ENCODE measurements at places on chromosomes 2 and 18.

DNA sequence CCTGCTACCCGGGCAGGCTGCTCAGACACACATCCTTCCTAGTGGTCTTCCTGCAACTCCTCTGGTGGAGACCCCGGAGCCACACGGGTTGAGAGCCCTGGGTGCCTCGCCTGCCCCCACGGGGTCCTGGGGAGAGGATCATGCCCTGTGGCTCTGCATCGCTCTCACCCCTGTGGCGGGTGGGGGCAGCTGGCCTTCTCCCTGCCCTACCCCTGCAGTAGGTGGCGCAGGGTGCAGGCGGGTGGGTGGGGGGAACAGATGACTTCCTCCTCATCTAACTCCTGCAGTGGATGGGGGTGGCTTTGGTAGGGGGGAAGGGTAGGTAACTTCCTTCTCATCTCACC lies 38.5 kb downstream of the TSHZ1 start:
- no peak for DNase-seq

GRCh38 chr2:10487081-10487740 lies 39.1 kb upstream of the ODC1 start:
- no peak for DNase-seq

- no peak for DNase-seq
Measured at GRCh38 chr2:126657636-126658318, 1.8 kb downstream of the GYPC start.

DNA sequence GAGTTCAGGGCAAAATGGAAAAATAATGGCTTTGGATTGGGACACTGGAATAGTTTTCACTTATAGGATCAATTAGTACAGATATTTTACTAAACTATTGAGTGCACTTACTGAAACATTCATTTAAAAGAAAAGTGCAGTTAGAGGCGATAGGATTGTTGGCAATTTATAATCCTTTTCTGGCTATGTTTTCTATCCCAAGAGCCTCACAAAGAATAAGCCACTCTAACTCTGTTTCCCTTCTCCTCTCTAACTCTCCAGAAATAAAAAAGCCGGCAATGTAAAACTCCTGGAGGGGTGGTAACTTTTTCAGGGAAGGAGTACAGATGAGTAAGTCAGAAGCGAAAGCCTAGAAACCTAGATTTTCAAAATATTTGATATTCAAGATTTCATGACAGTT lies 91.3 kb downstream of the EPHA4 start:
- no peak for DNase-seq

- peak; percentile 6 for DNase-seq
Measured at GRCh38 chr2:72147303-72147971, at the start of gene CYP26B1. CYP26B1 (minus strand) TSS chr2:72147862; CDS start chr2:72147834, 28 bp downstream.

DNA sequence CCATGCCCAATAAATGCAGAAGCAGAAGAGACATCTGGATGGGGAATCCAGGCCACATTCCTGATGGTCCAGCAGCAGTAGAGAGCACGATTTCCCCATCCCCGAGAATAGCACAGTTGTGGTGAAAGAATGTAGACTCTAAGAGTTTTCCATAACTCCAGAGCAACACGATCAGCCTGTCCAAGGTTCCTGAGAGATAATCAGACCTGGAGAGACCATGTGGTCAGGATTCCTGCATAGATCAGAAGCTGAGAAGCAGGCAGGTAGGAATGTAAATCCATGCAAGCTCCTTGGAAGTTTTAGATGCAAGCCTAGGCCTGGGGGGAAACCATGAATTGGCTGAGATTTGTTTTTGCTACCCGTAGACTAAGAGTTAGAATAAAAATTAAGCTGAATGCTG lies 34.2 kb upstream of the PTPRM start:
- no peak for DNase-seq

DNA sequence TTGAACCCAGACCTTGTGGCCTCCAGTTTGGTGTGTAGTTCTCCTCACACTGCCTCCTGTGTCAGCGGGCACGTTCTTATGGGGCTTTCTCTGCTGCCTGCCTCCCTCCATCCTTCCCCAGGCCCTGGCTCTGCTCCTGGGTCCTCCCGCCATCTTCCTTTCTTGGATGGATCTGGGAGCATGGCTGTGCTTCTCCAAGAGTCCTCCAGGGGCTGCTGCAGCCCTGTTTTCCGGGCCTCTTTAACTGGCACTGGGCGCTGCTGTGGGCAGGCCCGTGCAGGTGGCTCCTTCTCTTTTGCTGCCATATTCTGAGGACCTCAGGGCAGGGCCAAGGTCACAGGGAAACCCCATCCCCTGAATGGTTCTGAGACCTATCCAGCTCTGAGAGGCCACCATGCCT lies 17.8 kb downstream of the THNSL2 start:
- DNase-seq: no peak

DNA sequence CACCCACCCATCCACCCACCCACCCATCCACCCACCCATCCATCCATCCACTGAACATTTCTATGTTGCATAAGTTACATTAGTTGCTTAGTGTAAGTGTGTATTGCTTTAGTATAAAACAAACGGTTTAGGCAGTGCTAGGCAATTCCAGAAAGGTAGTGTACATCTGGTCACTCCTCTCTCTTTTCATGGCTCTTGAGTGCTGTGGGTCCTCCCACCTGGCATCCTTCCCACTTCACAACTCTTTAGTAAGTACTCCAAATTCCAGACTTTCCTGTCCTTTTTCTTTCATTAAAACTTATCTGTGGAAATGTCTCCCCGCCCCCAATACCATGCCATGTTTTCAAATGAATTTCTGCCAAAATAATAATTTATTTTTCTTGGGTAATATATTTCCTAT lies 122.5 kb downstream of the PLEKHM3 start:
- DNase-seq: no peak

DNA sequence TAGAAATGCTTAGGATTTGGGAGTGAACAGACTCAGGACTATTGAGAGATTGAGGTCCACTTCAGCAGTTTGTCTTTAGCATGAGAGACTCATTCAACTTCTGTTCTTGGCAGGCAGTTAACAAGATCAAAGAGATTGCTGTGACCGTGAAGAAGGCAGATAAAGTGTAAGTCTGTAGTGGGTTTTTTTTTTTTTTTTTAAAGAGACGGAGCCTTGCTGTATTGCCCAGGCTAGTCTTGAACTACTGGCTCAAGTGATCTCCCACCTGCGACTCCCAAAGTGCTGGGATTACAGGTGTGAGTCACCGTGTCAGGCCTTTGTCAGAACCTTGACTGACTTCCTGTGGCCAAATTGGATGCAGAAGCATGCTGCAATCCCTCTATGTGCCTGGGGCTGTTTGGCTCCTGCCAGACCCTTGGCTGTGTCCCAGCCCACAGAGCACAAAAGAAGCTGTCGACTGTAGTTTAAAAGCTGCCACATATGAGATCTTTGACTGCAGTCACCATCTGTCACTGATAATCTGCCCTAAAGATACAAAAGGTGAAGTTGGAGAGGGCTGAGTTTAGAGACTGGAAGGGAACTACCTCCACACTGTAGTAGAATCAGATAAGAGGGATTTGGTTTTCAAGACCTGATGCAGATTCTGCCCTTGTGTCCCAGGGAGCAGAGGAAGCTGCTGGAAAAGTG lies 9.9 kb downstream of the CCT7 start:
- no peak for DNase-seq

DNA sequence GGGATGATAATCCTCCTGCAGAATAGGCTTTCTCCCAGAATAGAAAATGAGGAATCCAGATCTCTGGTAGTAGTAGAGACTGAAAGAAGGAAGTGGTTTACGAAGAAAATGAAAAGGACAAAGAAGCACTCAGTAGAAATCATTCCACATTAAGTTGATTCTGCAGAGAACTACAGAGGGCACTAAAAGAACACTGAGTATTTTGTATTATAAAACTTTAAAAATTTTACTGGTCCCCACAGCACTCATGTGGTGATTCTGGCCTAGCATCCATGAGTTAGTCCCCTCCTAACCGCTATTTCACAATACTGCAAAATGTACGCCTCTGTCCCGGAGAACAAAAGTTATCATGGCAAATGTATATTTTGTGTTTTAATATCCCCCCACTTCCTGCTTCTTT lies 42.9 kb upstream of the SLC35F5 start:
- DNase-seq: no peak

DNA sequence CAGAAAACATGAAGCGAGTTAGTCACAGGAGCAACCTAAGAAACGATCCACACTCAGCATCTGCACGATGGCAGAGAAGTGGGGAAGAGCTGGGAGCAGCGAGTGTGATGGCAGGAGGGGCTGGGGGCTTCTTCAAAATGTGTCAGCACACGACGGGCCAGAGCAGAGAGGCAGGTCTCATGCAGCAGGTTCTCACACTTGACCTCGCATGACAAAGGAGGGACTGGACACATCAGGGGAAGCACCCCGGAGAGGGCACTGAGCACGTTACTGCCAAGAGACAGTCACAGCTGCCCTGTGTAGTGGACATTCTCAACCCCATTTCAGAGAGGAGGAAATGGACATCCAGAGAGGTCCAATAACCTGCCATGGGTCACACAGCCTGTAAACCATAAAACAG lies 104.1 kb upstream of the CAPN13 start:
- DNase-seq: no peak

GRCh38 chr2:28600181-28600580 lies 104.3 kb downstream of the PLB1 start:
- no peak for DNase-seq

GRCh38 chr2:137107904-137108303 lies 342.6 kb downstream of the THSD7B start:
- DNase-seq: no peak

GRCh38 chr18:62526098-62527025 lies 3.5 kb downstream of the ZCCHC2 start:
- peak; percentile 77 for DNase-seq

GRCh38 chr2:79977792-79978191 lies 326.8 kb downstream of the LRRTM1 start:
- DNase-seq: no peak

DNA sequence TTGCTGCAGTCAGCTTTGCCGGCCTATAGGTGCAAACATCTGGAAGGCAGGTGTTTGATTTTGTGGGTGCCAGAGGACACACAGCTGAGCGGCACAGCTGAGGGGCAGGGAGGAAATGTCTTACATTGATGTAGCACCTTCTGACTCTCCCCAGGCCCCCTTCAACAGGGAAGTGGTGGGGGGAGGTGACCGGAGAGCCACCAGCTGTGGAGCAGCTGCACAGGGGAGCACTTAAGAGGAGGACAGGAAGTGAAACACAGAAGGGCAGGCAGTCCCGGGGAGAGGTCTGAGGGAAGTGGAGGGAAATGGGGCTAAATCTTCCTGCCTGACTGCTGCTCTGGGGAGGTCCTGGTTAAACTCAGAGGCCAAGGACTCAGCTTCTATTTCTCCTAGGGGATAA lies 409.1 kb downstream of the TNS1 start:
- no peak for DNase-seq

DNA sequence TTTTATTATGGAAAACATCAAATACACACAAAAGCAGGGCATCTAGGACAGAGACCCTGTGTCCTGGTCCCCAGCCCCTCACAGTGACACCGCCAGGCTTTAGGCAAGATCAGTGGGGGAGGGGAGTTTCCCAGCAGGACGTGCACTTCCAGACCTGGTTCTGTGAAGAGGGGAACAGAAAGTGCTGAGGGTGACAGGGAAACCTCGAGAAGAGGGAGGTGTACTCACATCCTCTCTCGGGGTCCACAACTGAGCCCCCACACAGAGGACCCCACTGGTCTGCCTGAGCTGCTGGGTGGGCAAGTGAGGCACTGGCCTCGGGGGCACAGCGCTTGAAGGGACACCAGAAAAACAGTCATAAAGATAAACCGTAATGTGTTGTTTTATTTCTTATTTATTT lies 4.4 kb upstream of the GPR35 start:
- no peak for DNase-seq

GRCh38 chr2:241540771-241541561 lies 17.6 kb upstream of the BOK start:
- DNase-seq: peak; percentile 26

GRCh38 chr2:103594823-103595222 lies 833.0 kb downstream of the TMEM182 start:
- no peak for DNase-seq

DNA sequence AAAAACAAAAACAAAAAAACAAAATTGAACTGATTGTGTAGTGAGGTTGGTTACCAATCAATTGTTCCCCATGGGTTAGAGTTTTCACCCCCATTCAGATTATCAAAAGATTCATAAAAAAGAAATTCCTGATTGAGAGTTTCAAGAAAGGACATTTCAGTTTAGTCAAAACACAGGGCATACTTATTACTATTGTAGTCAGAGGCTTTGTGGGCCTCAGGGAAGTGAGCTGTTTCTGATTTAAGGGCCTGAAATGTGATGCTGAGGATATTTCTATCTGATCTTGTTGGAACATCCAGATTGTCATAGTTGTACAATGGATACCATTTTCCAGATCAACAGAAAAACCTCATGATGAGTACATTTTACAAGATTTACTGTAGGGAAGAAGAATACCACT lies 368.1 kb upstream of the NETO1 start:
- DNase-seq: no peak

DNA sequence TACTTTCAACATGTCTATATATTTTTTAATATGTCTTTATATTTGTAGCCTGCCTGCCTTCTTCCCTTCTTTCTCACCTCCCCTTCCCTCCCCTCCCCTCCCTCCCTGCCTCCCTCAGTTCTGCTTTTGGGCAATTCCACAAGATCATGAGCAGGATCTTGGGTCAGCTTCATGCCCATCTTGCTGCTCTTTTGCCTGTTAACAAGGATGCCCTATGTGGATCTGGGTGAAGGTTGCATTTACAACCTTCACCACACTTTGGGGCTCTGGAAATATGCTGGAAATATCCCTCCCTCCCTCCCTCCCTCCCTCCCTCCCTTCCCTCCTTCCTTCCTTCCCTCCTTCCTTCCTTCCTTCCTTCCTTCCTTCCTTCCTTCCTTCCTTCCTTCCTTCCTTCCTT lies 334.1 kb upstream of the FAM98A start:
- no peak for DNase-seq

DNA sequence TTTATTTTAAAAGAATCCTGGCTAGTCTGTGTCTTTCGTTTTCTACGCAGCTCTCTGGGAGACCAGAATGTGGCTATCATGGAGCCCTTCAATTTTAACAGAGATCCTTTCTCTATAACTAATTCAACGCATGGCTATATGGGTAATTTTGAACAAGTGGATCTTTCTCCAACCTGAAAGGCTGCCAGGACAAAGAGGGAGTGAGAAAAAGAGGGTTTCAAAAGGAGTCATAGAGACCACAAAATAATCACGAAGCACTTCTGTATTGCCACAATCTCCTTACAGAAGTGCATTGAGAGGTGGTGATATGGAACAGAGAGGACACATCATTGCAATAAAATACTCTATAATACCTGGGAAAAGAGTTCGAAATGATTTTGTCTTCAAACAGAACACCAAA lies 21.7 kb upstream of the CDH2 start:
- peak; percentile 21 for DNase-seq

- no peak for DNase-seq
Measured at GRCh38 chr2:48397281-48397680, 132.7 kb upstream of the STON1 start.

Data from midbrain (tissue), 1 donor.